Mammary epithelial cell (primary cell): ENCODE measurements at places on chromosomes 1 and 21. TPM values are rescaled to one million over a fixed set of nuclear protein-coding genes. Genes with fewer than 3 reads are reported as not detected.

DNA sequence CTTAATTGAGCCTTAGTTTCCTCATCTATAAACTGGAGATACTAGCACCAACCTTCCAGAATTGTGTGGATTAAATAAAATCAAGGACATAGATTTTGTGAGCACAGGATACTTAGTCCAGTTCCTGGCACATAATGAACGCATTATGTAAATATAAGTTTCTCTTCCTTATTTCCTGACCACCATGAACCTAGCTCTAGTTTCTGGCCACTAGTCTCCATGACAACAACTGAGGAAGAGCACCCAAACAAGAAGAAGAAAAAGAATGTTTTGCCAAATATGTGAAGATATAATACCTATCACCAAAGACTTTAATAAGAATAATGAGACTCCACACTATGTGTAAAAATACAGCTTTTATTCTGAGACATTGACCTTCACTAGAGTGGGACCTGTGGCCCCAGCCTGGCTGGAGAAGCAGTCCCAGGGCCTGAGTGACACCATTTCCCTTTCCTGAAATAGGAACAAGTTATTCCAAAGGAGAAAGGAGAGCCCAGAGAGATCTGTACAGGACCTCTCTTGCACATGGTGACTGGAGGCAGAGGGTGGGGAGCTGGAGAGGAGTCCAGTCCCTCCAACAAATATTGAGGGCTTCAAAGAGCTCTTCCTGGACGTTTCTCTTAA, 940 bp upstream of the USF1 start:
- no peak for DNase-seq

DNA sequence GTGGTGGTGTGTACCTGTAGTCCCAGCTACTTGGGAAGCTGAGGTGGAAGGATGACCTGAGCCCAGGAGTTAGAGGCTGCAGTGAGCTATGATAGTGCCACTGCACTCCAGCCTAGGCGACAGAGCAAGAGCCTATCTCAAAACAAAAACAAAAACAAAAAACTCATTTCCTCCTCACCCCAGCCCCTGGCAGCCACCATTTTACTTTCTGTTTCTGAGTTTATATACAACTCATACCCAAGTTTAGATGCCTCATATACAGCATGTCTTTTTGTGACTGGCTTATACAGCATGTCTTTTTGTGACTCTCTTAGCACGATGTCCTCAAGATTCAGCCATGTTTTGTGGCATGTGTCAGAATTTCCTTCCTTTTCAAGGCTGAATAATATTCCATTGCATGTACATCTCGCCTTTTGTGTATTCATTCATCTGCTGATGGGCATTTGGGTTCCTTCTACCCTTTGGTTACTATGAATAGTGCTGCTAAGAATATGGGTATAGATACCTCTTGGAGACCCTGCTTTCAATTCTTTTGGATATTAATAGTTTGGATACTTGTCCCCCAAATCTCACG, 14.7 kb downstream of the COA7 start:
- DNase-seq, result no peak

GRCh38 chr1:99820546-99820945, 29.6 kb upstream of the AGL start:
- no peak for DNase-seq

IKBKE gene
- 5.6 and 11.6 TPM in 2 replicates for total RNA-seq

DNA sequence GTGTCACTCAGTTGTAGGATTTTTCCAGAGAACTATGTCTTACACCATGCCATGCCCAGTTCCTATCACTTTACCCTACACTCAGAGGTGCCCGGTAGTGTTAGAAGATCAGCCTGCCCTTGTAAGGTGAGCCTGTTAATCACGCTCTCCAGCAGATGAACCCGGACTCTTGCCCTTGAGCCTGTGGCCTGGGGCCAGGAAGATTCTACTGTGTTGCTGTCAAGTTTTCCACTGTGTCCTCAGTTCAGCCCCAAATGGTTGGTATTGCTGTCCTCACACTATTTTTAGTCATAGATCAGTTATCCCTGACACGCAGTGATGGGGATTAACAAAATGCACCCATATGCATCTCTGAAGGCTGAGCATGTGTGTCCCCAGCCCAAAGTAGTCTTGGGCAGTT, 105.0 kb upstream of the SPAG17 start:
- no peak for DNase-seq

ACTL8 gene
- total RNA-seq, result not detected

GRCh38 chr1:237983496-237983895, 92.8 kb upstream of the ZP4 start:
- no peak for DNase-seq

GRCh38 chr1:104720741-104721140, 971.0 kb downstream of the AMY1C start:
- DNase-seq, result no peak

DNA sequence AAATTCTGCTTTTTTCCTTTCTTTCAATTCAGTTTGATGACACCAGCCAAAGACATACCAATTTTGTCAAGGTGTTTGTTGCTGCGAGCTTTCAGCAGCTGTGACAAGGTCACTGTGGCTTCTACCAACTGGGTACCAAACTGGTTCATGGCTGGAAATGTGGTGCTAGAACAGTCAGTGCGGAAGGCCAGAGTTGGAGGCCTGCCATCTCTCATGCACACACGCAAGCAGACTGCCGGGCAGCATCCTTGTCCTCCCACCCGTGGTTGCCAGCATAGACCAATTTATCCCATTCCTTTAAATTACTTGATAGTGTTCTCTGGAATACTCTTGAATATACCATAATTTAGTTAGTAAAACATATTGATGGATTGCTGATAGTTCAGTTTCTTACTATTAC, 79.9 kb upstream of the GPR52 start:
- DNase-seq, result no peak

LRRC71 gene
- not detected for total RNA-seq

GRCh38 chr21:15052459-15052763, 12.4 kb downstream of the NRIP1 start:
- no peak for DNase-seq
